ENCODE measurements at places on chromosomes 6 and 20.

GRCh38 chr6:15287670-15288375 is 42.0 kb downstream of the JARID2 start:
- DNase-seq = no peak

GRCh38 chr6:127855542-127856159 is 45.2 kb downstream of the THEMIS start:
- DNase-seq = peak; percentile 20

DNA sequence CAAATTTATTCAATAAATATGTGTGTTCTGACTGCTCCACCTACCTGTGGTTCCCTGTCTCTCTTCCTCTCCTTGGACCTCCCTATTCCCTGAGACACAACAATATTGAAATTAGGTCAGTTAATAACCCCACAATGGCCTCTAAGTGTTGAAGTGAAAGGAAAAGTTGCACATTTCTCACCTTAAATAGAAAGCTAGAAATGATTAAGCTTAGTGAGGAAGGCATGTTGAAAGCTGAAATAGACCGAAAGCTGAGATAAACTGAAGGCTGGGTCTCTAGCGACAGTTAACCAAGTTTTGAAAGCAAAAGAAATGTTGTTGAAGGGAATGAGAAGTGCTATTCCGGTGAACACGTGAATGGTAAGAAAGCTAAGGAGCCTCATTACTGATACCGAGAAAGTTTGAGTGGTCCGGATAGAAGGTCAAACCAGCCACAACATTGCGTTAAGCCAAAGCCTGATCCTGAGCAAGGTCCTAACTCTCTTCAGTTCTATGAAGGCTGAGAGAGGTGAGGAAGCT is 34.1 kb downstream of the UST start:
- DNase-seq = no peak

DNA sequence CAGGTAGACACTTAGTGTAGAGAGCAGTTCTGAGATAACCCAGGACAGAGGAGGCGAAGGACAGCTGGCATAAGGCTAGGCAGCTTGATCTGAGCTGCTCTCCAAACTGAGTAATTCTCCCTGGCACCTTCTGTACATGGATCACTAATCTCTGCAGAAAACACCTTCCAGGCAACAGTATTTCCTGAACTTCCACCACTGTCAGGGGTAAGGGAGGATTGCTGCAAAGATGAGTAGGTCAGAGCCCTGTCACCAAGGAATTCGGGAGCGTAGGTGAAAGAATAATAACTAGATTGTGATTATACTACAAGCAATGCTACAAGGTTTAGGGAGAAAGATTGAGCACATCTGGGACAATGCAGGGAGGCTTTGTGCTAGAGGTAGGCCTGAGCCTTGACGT is 1.9 kb downstream of the HM13 start:
- DNase-seq = no peak

DNA sequence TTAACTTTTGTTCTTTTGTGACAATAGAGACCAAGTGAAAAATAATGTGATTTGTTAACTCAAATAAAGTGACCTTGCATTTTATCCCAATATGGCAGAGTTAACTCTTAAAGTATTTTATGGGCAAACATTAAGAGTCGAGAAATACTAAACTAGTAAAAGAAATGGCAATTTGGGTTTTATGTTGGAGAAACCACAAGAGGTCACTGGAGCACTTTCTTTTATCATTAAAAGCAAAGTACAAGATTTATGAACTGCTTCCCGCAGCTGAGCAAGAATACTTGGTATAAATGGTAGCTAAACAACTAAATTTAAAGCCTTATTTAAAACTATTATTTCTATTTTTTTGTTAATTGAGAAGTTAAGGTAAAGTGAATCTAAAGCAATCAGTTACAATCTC is 33.5 kb upstream of the MCM9 start:
- DNase-seq = peak; percentile 14

GRCh38 chr6:163701762-163702161 is 287.2 kb downstream of the QKI start:
- no peak for DNase-seq

- peak; percentile 18 for DNase-seq
Observed at GRCh38 chr6:152746172-152746553, 4.4 kb upstream of the VIP start.

GRCh38 chr6:170116636-170117035 is 174.2 kb downstream of the DLL1 start:
- no peak for DNase-seq

DNA sequence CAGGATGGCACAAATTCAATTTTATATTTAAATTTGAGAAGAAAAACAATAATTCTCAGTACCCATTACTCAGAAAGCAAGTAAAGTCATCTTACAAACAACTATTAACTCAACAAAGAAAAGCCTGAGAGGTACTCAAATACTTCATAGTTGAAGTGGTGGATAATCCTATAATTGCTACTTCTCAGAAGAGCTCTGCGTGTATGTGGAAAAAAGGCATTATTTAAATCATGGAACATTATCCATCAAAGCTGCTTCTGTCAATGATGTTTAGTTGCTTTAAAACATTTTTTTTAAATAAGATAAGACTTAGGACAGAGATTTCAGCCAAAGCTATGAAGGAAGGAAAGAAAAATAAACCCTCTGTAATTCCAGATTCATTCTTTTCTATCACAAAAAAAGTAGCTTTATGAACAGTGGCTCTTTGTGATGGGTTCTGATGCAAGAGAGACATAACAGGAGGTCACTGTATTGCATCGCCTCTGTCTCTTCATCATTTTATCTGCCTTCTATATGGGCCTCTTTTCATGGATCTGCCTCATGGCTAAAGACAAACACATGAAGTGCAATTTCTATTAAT is 367.9 kb upstream of the SLC35B3 start:
- no peak for DNase-seq

- peak; percentile 62 for DNase-seq
Observed at GRCh38 chr20:44309763-44310663, 989 bp downstream of the FITM2 start.

DNA sequence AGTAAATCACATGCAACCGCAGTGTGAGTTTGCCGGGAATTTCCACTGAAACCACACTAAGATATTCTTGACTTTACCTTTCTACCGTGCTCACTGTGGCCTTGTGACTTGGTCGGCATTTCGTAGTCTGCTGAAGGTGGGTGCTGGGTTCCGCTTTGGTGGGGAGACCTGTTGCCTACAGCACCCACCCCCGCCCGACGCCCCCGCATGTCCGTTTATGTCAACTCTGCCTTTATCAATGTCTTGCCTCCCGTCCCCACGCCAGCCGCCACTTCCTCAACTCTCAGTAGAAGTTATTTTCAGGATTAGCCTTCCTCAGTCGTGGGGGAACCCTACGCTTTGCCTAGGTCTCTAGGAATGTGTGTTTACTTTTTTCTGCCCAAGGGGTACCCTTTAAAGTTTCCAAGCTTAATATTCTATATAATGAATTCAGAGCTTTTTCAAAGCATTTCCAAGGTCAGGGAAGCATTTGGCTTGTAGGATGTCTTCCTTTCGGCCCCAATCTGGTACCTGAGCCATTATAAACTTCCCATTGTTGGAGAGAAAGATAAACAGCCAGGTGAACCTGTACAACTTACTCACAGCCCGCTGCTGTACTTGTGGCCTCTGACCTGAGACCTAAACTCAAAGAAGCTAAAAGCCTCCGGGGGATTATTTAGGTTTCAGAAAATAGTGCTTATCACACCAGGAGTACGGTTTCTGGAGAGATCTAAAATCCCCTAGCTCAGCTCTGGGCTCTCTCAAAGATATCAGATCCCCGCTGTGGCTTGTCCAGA is 54.2 kb downstream of the TBC1D7 start:
- DNase-seq = no peak

GRCh38 chr6:140061110-140062042 is 686.9 kb upstream of the CITED2 start:
- DNase-seq = no peak

DNA sequence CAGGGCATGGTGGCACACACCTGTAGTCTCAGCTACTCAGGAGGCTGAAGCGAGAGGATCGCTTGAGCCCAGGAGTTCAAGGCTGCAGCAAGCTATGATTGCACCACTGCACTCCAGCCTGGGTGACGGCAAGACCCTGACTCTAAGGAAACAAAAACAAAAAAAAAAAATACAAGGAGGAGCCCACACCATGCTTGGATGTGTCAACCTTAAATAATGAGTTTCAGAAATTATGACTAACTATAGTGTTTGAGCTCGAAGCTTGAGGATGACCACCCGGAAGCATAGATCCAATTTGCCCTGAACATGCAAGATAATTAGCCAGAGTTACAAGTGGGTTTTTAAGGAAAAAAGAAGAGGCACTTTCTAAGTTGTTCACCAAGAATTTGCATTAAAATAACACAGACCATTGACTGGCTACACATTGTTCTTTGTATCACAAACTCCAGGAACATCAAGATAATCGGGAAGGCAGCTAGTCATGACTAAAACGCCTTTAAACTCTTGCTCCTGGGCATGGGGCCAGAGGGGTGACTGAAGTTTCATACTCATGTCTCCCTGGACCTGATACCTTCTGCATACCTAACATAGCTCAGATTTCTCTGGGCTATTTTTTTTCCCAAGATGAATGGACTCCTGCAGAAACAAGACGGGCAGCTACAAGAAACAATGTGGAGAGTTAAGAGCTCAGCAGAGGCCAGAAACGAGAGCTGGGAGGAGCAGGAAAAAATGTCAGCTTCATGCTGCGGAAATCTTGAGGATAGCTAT is 289.6 kb downstream of the PREX1 start:
- DNase-seq = no peak

GRCh38 chr6:154218301-154218700 is 138.3 kb downstream of the IPCEF1 start:
- no peak for DNase-seq

GRCh38 chr6:170456886-170457698 is 96.0 kb downstream of the PSMB1 start:
- no peak for DNase-seq

GRCh38 chr6:4794140-4794707 is 18.0 kb downstream of the CDYL start:
- DNase-seq = no peak

DNA sequence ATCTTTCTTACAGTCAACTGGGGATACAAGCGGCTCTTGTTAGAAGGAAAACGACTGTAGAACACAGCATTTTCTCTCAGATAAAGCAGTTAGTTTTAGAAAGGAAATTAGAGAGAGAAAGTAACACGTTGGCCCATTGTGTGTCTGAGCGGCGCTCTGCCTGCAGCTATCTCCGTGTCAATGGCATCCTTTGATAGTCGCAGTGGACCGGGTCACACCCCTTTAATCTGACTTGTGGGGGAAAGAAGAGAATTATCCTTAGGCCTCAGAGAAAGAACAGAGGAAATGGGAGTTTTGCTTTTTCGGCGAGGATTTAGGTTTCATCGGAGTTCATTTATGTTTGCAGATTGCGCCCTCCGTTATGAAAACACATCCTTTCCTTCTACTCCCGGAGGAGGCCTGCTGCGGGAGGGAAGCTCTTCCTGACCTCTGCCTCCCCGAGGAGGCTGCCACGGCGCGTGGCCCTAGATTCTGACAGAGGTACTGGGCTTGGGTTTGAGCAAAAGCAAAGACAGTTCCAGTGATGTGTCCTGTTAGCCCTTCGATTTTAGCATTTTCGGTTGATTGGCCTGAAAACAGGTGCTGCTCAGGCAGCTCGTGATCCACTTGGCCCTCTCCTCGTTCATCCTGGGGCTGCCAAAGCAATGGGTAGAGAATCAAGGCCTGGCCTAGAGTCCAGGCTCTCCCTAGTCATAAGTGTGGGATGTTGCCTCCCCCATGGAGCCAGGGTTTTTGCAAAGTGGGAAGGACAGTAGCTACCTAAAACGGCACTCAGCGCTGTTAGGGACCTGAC is 74.9 kb downstream of the ZDHHC14 start:
- no peak for DNase-seq

DNA sequence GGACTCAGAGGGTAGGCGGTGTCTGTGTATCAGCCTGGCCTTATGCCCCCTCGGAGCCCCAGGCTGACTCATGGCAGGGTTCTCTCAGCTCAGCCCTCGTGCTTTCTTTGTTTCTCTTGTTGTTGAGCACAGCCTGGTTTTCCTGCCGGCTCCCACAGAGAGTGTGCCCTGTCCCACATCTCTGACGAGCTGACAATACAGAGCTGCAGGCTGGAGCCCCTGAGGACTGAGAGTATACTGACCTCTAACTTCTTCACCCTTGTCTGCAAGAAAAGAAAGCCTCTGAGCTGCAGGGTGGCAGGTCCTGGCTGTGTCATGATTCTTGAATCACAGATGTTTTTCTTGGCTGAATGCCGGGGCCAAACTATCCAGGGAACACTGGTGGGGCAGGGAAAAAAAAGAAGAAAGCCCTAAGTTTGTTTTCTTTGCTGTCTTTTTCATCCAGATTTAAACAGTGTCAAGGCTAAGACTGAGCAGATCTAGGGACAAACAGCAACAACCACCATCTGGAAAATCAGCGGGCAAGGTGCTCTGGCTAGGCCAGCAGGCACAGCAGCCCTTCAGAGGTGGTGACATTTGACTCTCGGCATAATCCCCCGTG is 63.3 kb upstream of the ZNF133 start:
- DNase-seq = peak; percentile 43

- no peak for DNase-seq
Observed at GRCh38 chr20:59830665-59831023, 102.8 kb downstream of the SYCP2 start.

- no peak for DNase-seq
Observed at GRCh38 chr6:30067460-30068139, 602 bp downstream of the PPP1R11 start.

GRCh38 chr6:91879386-91879995 is 1292.6 kb upstream of the MAP3K7 start:
- no peak for DNase-seq

DNA sequence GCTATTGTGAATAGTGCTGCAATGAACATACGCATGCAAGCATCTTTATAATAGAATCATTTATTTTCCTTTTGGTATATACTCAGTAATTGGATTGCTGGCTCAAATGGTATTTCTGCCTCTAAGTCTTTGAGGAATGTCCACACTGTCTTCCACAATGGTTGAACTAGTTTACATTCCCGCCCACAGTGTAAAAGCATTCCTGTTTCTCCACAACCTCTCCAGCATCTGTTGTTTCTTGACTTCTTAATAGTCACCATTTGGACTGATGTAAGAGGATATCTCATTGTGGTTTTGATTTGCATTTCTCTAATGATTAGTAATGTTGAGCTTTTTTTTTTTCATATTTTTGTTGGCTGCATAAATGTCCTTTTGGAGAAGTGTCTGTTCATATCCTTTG is 208.7 kb downstream of the PHF3 start:
- peak; percentile 41 for DNase-seq

DNA sequence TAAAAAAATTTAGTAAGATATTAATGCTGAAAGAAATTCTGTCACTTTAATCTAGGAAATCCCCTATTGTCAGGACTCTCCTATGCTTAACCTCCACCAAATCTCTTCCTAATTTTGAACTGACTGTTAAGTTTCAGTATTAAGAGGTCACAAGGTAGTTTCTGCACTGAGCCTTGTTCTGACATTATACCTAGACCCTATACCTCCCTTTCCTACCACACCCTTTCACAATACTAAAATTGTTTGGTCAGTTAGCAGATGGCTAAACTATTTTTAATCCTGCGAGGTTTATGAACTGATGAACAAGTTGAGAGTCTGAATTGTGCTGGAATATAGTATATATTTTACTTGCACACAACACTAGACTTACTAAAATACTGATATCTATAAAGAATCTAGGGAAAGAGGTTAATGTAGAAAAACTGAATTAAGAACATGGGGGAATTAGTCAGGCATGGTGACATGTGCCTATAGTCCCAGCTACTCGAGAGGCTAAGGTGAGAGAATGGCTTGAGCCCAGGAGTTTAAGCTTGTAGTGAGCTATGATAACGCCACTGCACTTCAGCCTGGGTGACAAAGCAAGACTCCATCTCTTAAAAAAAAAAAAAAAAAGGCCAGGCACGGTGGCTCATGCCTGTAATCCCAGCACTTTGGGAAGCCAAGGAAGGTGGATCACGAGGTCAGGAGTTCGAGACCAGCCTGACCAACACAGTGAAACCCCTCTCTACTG is 51.5 kb downstream of the HBS1L start:
- DNase-seq = no peak

- no peak for DNase-seq
Observed at GRCh38 chr6:98107801-98108200, 726.6 kb upstream of the POU3F2 start.
